NCI-H2107 (cell line): ENCODE measurements at places on chromosomes 13 and 19.

DNA sequence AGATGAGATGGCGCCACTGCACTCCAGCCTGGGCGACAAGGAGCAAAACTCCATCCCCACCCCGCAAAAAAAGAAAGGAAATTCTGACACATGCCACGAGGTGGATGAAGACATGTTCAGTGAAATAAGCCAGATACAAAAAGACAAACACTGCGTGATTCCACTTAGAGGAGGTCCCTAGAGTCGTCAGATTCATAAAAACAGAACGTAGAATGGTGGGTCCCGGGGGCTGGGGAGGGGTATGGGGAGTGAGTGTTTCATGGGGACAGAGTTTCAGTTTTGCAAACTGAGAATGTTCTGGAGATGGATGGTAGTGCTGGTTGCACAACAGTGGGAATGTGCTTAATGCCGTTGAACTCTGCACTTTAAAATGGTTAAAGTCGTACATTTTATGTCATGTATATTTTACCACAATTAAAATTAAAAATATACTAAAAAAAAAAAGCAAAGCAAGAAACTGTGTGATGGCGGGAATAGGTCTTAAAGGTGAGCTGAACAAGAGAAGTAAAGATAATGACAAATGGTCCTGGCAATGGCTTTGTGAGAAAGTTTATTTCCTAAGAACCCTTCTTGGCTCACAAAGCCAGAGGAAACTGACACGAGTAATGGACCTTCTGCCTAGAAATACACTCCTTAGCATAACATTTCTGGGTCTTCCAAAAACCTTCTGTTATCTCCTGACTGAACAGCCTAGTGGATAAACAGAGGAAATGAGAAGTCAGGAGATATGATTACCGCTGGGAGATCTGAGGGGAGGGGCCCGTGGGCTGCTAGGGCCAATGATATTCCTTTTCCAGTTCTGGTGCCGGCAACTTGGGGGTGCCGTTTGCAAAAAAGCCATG is 4.2 kb upstream of the SPC24 start:
- no peak for DNase-seq

DNA sequence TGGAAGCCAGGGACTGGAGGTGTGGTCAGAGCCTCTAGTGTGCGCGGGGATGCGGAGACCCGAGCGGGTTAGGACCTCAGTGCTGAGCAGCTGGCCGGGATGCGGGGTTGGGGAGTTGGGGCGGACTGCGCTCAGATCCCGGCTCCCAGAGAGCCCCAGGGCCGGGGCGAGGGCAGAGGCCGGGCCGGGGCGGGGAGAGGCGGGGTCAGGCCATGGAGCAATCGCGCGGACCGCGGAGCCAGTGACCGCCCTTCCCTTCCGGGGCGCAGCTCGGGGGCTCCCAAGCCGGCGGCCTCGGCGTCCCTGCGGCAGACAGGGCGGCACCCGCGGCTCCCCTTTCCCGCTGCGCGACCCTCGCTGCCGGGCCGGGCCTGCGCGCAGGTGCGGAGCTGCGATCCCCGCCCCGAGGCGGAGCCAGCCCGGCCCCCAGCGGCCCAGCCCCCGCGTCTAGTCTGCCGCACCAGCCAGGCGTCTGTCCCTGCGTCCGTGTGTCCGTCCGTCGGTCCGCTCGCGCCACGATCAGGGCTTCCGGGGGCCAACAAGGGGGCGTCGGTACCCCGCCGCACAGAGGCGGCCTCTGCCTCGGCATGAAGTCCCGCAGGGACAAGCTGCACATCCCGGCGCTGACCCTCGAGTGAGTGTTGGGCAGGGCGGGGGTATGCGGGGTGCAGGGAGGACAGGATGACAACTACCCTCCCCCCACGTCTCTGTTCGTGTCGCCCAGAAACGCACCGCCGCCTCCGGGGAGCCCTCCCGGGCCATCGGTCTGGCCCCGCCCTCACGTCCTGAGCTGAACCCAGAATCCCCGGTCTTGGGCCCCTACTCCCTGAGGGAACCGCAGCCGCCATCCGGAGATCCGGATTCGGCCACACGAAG is 12.4 kb downstream of the MAST3 start:
- no peak for DNase-seq

GRCh38 chr13:48827709-48828108 is 148.0 kb upstream of the FNDC3A start:
- DNase-seq = no peak

DNA sequence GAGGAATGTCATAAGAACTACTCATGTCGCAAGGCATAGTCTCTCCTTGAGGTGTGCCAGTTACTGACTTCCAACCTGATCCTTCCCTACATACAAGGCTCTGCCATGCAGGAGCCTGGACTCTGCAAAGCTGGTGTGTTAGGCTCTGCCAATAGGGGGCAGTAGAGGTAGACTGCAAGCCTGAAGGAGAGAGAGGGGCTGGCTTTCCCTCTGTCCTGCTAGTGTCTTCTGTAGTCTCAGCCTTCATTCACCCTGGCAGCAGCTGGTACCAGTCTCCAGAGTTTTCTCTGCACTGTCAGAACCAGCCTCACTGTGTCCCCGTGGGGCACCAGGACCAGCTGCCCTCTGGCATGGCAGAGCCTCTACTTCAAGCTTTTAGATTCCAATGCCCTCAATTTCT is 14.5 kb downstream of the SHISA2 start:
- DNase-seq = no peak

DNA sequence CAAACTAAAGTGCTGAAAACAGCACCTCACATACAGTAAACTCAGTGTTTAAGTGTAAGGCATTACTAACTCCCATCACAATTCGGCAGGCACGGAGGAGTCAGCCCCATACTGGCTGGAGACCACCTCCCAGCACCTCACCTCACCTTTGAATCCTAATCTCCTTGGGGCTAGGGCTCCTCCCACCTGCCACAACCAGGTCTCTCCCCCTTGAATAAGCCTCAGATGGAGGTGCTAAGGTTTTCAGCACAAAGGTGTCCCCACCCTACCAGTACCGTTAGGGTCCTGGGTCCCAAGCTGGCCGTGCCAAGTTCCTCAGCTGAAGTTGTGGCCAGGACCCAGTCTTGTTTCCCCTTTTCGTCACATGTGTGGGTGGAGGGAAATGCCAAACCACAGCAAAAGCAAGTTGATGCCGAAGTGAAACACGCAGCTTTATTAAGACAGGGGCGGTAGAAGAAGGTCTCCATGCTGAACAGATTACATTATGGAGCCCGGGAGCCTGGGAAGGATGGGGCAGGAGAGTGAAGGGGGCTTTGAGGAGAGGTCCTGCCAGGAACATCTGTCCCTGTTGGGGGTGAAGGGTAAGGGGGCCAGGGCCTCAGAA is at the start of gene IGFLR1:
Gene IGFLR1 (minus strand): TSS at position 332 of the 604 bp plus-strand sequence. CDS start 1,272 bp downstream, outside the sequence.
- no peak for DNase-seq

GRCh38 chr19:6113616-6114188 is 3.4 kb upstream of the RFX2 start:
- no peak for DNase-seq
